Tracheal epithelial cell (primary cell): ENCODE measurements at places on chromosomes 3 and 15. TPM values are rescaled to one million over a fixed set of nuclear protein-coding genes. Genes with fewer than 3 reads are reported as not detected.

The PROS1 gene
- 9.2 and 9.6 TPM in 2 replicates for total RNA-seq

The NLGN1 gene
- 0.21 and 2.4 TPM in 2 replicates for total RNA-seq

The GOLGA6L7 gene
- total RNA-seq = not detected in 2 replicates

The CCDC39 gene
- not detected in 2 replicates for total RNA-seq

The MCF2L2 gene
- total RNA-seq = 0.21 TPM in 1 of 2 replicates, not detected in the other

The TRH gene
- total RNA-seq = not detected in 2 replicates

The GPR87 gene
- total RNA-seq = 57.6 and 83.1 TPM in 2 replicates

The FLNB gene
- 472 and 614 TPM in 2 replicates for total RNA-seq

The A4GNT gene
- total RNA-seq = not detected in 2 replicates

The XCR1 gene
- under 0.01 TPM in 1 of 2 replicates, not detected in the other for total RNA-seq

The CCDC191 gene
- 0.96 and 1.7 TPM in 2 replicates for total RNA-seq
